Femur (tissue), 1 donor: ENCODE measurements at places on chromosomes 16 and 17.
A peak's percentile ranks its signal among the peaks of the same experiment; 100 is the strongest.

GRCh38 chr16:86964796-86965241 lies 352.4 kb downstream of the C16orf95 start:
- DNase-seq: no peak

DNA sequence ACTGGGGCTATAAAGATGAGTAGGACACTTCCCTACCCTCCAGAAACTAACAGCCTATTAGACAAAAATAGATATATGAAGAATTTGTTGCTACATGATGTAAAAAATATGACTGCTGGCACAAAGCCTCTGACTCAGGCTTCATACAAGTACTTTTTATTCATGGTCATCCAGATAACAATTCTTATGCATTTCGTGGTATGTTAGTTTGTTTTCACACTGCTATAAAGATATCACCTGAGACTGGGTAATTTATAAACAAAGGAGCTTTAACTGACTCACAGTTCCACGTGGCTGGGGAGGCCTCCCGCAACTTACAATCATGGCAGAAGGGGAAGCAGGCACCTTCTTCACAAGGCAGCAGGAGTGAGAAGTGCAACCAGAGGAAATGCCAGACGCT lies 112.5 kb upstream of the HLF start:
- DNase-seq: no peak

- no peak for DNase-seq
Measured at GRCh38 chr16:6446370-6446769, 886.3 kb upstream of the RBFOX1 start.

DNA sequence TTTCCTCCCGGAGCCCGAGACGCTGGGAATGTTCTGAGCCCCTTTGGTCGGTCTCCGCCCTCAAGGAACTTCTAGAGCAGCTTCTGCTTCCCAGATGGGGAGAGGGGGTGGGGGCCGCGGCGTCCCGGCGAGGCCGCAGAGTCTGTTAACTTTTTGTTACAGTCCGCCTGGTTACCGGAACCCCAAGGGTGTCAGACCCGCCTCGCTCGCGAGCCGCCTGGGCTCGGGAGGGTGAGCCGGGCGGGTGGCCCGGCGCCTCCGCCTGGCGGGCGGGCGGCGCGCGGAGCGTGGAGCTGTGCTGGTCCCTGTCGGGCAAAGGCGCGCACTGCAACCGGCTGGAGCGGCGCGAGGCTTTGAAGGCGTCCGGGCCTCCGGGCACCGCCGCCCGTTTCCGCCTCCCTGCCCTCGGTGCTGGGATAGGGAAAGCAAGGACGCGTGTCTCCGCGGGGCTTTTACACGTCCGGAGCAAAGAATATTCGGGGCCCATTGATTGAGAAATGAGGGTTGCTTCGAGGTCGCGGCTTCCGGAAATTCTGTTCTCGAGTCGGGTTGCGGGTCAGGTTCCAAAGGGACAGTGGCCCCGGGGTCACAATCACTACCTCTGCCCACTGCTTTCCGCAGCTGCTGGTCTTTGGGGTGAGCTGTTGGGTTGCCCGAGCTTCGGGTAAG lies 1.7 kb downstream of the HS3ST3B1 start:
- peak; percentile 88 for DNase-seq

DNA sequence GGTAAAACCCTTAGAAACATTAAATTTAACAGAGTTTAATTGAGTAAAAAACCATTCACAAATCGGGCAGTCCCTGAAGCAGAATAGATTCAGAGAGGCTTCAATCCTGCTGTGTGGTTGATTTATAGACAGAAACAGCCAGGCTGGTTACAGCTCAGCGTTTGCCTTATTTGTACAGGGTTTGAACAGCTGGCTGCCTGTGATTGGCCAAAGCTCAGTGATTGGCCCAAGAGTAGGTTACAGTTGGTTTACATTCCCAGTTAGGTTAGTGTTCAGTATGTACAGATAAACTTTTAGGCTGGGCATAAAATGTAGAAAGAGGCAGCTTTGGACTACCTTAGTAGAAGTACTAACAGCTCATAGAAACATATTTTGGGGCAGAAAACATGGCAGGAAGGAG lies 210.4 kb upstream of the ELAC2 start:
- no peak for DNase-seq

DNA sequence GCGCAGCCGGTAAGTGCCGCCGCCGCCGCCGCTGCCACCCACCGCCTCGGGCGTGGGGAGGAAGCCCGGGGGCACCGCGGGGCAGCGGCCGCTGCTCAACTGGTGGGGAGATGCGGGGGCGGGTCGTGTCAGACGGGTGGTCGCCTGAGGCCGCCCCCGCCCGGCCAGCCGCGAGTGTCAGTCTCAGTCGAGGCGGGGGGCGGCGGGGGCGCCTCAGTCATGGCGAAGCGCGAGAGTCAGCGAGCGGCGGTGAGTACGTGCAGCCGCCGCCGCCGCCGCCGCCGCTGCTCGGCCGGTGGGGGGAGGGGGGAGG lies 76.2 kb downstream of the CHD9 start:
- DNase-seq: no peak

DNA sequence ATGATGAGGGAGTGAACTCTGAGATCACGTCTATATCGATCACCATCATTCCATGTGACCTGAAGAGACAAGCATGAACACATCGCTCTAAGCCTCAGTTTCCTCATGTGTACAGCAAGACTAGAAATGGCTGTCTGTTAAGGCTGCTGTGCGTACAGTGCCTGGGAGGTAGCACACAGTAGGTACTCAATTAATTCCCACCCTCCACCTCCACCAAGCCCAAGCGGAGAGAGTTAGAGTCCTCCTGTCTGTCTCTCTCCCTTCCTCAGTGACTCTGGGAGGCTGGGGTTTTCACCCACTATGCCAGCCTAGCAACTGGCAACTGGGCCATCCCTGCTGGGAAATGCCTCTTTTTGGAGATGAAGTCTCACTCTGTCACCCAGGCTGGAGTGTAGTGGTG lies 318.3 kb upstream of the CCL2 start:
- DNase-seq: no peak

- no peak for DNase-seq
Measured at GRCh38 chr17:46010597-46011186, 11.6 kb downstream of the STH start.

DNA sequence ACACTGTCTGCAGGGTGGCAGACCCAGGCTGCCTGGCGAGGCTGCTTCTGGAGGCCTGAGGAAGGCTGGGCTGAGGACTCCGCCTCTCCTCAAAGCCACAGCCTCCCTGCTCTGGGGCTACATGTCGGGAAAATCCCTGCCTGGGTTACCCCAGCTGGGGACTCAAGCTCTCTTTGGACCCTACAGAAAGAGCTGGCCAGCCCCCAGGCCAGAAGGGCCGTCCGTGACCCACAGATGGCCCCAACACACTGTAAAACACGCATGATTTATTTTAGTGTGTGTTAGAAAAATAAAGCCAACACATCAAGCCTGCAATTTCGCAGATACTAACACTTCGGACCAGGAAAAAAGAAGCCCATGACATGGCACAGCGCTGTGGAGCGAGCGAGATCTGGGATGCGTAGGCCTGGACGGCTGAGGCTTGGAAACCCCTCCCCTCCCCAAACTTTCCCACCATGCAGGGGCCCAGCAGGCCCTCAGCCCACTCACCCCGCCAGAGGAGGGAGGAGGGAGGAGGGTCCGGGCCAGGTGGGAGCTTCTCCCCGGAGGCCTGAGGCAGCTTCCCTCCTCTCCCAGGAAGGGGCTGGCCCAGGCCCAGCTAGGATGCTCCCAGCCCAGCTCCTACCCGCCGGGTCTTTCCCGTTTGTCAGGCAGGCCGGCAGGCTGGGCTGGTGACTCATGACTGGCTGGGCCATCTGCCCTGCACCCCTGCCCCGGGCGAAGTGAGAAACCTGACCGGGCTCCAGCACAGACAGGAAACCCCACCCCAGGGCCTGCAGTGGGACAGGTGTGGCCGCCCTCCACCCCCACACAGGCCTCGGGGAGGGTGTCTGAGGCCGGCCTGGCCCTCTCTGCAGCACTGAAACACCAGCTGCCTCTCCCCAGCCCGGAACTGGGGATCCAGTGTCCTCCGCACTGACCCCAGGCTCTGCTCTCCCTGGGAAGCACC lies 34.1 kb upstream of the SLC38A10 start:
- peak; percentile 91 for DNase-seq

- DNase-seq: no peak
Measured at GRCh38 chr17:60388742-60389141, 3.2 kb downstream of the USP32 start.
